ENCODE measurements at places on chromosomes 3 and 15.

DNA sequence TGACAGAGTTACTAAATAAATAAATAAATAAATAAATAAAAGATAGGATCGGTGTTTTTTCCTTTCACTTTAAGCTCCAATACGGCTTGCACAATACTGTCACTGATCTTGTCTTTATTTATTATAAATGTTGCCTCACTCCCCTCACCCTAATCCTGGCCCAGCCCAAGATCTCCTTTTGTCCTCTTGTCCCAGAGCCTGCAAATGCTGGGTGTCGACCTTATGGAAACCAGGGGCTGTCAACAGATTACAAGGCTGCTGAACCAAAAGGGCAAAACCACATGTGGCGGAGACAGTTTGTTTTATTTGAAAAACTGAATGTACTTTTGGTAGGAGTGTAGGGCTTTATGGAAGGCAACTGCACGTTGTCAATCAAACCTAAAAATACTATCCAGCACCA, 75.9 kb downstream of the RFTN1 start:
- DNase-seq: no peak

DNA sequence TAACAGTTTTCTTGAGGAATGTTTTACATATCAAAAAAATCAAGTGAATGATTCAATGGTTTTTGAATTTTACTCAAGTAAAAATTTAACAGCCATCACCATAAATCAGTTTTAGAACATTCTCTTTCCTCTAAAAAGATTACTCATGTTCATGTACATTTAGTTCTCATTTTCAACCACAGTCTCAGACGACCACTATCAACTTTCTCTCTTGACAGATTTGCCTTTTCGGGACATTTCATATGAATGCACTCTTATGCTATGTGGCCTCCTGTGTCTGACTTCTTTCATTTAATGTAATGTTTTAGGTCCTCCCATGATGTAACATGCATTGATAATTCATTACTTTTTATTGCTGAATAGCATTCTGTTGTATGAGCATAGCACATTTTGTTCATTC, 309.3 kb upstream of the PLSCR5 start:
- no peak for DNase-seq

- no peak for DNase-seq
These were observed 313.4 kb downstream of the BCHE start for GRCh38 chr3:165523801-165524200.

GRCh38 chr3:12859840-12860239, 18.5 kb upstream of the RPL32 start:
- DNase-seq: no peak

DNA sequence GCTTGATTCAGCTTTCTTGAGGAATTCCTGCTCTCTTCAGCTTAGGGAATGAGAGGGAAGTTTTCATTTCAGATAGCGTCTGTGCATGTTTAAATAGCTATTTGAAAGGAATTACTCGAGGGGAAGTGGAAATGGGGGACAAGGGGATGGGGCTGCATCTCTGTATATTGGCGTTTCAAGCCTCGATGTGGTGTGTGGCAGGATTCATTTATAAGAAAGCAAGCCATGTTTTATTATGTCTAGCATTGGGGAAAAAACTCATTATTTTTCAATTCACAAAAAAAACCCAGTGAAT, 1.0 kb downstream of the ATP2C1 start:
- DNase-seq: no peak

GRCh38 chr3:151581035-151581434, 120.2 kb upstream of the IGSF10 start:
- DNase-seq: no peak

DNA sequence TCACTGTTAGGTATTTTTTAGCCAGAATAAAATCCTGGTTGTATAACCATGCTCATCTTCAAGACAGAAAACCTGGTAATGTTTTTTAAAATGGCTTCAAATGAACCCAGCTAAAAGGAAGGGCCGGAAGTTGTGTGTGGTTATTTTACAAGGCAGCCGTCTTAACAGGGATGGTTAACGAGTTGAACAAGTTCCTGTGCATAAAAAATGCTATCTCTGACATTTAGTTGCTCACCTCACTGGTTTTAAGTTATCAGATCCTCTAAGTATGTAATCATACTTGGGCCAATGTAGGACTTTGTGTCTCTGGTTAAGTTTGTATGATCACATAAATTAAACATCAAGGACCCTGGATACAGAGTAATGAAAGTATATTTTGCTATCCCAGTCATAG, 2.1 kb downstream of the ATP11B start:
- DNase-seq: no peak

DNA sequence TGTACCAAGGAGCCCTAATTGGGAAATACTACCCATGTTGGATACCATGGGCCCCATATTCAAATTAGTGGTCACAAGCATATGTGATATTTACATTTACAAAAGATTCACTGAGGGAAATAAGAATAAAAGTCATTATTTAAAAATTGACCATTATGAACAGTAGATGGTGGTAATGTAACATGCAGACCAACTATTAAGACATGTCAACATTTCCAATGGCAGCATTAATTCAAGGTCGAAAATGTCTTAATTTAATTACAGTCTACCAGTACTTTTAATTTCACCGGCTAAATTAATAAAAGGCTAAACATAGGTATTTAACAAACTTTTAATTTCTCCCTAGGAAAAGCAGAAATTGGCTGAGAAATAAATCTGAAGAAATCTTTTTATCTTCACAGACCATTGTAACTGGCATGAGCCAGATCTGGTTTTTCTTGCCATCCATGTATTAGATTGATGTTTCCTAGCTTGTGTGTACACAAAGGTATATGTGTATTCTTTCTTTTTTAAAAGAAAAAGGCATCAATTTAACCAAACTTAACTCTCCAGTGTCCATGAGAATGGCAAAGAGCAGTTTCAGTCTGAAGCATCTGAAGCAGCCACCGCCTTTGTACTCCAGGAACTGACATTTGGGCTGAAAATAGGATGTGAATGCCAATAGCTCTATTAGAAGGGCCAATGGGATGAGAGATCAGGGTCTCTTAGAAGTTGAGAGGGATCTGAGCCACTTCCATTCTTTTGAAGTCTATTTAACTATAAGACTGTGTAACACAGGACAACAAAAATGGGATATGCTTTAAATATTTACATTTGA, 26.6 kb downstream of the NEK11 start:
- DNase-seq: no peak

DNA sequence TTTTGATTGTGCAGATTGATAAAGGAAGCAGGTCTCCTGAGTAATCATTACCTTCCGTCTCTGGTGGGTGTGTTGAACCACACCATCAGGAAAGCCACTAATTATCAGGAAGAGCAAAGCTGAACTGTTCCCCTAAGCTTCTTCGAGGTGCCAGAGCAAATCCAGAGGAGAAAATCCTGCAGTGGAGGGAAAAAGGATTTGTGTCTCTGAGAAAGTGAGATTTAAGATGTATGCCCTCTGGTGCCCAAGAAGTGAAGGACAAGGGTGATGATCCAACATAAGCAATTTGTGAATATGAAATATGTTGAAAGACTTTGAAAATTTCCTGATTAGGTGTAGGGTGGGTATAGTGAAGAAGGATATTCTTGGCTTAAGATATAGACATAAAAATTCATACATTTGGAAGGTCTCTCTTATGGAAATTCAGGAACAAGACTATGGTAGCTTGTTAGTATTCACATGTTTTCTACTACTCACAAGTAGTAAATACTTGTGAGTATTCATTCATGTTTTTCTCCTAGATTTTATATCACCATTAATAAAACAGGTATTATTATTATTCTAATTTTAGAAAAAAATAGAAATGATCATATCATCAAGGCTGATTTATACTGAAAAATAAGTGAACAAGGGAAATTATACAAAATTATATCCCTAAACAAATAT, 34.8 kb downstream of the COMMD2 start:
- DNase-seq: no peak

- peak; percentile 61 for DNase-seq
These were observed 250.5 kb downstream of the UACA start for GRCh38 chr15:70512772-70513362.

DNA sequence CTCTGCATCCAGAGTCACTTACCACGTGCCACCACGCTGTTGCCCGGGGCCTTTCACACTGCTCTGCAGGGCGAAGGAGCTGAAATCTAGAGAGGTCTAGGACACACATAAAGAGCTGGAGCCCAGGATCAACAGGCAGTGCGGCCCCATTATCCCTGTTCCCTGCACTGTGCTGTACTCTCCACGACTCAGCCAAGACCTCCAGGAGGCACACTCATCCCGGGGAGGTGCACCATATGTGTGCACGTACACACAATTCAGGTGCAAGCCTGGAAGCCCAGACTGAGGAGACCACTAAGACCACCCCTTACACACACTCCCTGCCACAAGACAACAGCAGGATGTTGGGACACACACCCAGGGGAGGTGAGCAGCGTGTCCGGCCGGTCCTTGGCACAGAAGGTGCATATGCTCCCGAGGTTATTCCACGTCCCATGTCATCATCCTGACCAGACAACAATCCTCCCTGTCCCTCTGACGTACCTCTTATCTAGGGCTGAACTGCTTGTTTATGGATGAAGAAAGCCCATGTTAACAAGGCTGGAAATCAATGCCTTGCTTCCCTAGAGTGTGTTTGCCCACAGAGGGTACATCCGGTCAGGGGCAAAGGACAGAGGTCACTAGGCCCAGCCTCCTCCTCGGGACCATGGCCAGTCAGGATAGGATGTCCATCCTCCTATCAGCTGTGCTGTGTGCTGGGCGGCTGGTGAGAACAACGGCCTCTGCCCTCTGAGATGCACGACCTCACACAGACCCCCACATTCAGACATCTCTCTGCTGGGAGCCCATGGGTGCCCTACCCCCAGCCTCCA, 16.1 kb downstream of the KLF15 start:
- DNase-seq: no peak

DNA sequence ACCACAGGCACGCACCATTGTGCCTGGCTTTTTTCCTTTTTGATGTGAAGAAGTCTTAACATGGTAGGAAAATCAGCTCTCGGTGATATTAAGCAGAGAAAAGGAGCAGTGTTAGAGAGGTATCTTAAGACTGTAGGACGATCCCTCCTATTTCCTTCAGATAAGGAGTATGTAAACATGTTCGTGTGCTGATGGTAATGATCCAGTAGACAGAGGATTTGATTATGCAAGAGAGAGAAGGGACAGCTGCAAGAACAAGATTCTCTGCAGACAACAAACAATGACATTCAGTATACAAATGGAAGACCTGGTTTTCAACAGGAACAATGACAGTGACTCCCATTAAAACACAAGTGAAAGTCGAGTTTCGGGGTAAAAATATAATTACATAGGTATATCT, 95.1 kb upstream of the MELTF start:
- DNase-seq: no peak

GRCh38 chr15:39581793-39582285, 960 bp downstream of the THBS1 start:
- no peak for DNase-seq

GRCh38 chr15:28945626-28946230, 60.0 kb downstream of the APBA2 start:
- no peak for DNase-seq

- DNase-seq: no peak
These were observed 201.6 kb downstream of the PDZRN3 start for GRCh38 chr3:73423116-73423515.

DNA sequence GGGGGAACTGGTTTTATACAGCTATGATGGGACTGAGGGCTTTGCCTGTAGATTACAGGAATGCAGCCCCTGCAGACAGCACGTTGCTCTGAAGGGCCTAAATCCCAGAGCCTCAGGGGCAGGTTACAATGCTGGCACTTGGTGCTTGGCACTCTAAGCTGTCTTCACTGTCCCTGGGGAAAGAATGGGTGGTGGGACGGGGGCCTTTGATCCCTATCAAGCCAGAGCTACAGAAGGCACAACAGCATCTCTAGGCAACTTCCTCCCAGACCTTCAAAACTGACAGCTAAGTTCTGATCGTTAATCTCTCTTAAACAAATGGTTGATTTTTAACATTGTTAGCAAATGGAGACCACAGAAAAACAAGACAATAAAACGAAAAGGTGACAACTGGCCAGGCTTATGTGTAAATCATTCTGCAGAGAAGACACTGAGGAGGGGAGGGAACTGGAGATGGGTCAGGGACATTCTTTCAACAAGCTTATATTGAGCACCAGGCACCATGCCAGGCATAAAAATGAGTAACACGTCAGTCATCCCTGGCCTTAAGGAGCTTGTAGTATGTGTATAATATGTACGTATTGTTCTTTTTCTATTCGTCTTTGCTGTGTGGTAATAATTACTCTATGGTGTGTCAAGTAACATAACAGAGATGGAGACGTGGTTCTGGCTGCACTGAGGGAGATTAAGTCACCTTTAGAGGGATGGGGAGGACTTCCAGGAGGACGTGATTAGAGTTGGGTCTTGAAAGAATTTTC, 49.1 kb downstream of the CA12 start:
- DNase-seq: no peak

- no peak for DNase-seq
These were observed 88.8 kb upstream of the PLXND1 start for GRCh38 chr3:129695230-129695629.

GRCh38 chr3:89059211-89059925, 48.1 kb upstream of the EPHA3 start:
- DNase-seq: no peak

DNA sequence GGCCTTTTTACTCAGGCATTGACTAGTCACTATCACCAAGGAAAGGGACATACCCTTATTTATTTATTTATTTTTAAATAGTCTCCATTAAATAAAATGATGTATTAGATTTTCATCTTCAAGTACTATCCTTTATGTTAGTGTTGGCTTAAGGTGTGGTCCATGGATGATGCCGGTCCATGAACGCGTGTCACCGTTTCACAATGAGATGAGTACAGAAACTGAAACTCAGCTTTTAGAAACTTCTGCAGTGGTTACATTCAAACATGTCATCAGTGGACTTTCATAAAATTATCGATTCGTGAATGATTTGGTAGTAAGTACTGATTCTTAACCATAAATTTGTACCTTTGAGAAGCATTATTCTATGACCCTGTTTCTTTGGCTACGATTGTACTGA, 166.6 kb downstream of the SATB1 start:
- no peak for DNase-seq

GRCh38 chr15:77112838-77113504, 42.1 kb upstream of the TSPAN3 start:
- no peak for DNase-seq

- DNase-seq: no peak
These were observed 158.4 kb downstream of the KLHL25 start for GRCh38 chr15:85636351-85636750.

GRCh38 chr3:149605902-149606301, 51.9 kb downstream of the WWTR1 start:
- DNase-seq: no peak

DNA sequence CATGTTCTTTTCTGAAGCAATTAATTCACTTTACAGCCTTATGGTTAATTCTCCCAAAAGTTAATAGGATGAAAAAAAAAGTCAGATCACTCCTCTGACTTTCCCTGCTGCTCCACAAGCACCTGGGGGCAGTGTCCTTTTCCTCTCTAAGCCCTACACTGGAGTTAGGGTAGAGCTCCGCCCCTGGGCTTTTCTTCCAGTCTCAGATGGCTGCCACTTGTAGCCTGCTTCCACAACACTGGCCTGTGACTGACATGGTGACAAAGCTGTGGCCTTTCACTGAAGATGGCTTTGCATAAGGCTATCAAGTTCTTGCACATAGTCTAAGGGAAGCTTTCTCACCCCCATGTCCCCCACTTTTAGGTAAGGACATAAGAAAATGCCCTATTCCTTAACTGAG, 1.3 kb upstream of the MON1A start:
- DNase-seq: no peak
